ENCODE measurements at places on chromosomes 5 and 9. TPM values are rescaled to one million over a fixed set of nuclear protein-coding genes. Genes with fewer than 3 reads are reported as not detected.

TXN gene
- 398 TPM for total RNA-seq

DNA sequence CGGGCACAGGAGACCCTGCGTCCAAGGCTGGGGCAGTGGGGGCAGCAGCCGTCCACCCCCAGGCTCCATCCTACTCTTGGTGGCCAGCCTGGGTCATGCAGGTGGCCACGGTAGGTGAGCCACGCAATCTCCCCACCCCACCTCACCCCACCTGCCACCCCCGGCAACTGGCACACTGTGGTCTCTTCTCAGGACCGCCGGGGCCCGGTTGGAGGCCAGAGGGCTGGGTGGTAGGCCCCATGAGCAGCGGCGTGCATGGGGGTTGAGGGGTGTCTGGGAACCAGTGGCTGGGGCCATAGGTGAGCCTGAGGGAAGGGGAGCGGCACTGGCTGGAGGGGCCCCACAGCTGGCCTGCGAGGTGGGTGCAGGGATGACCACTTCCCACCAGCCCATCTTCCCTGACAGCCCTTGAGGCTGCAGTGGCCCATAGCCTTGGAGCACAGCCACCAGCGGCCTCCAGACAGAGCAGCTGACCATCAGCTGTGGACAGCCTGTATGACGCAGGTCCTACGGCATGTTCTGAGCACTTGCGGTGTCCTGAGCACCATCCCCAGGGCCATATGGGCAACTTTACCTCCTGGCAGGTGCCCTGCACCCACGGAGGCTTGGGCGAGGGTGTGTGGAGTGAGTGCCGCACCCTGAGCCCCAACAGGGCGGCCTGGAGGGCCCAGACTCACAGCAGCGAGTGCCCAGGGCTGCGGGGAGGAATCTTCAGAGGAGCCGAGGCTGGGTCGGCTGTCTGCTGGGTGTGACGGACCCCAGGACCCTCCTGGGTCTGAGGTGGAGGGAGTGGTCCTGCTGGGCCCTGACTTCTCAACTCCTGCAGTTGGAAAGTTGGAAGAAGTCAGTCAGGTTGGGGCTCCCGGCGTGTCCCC lies 47.4 kb downstream of the KCNT1 start:
- H3K4me3 ChIP-seq, result no peak overlapping the region
- no peak for DNase-seq
- no peaks in the 10 kb centered on the region for H3K27me3 ChIP-seq
- H3K27ac ChIP-seq, result no peak overlapping the region

- H3K27ac ChIP-seq, result no peak overlapping the region
- H3K4me1 ChIP-seq, result no peaks in the 10 kb centered on the region
- no peaks in the 10 kb centered on the region for H3K27me3 ChIP-seq
- no peaks in the 10 kb centered on the region for H3K36me3 ChIP-seq
Observed at GRCh38 chr9:18717759-18718158, 243.8 kb downstream of the ADAMTSL1 start.

FAM163B gene
- total RNA-seq, result not detected

CCL28 gene
- 15.0 TPM for total RNA-seq

- H3K4me1 ChIP-seq, result no peaks in the 10 kb centered on the region
- no peak for DNase-seq
- H3K4me3 ChIP-seq, result no peak overlapping the region
- H3K27me3 ChIP-seq, result peaks cover 6% of the 10 kb centered on the region
- H3K27ac ChIP-seq, result no peak overlapping the region
Observed at GRCh38 chr5:72621576-72621975, 114.4 kb upstream of the ZNF366 start.

PMPCA gene
- total RNA-seq, result 128 TPM

DNA sequence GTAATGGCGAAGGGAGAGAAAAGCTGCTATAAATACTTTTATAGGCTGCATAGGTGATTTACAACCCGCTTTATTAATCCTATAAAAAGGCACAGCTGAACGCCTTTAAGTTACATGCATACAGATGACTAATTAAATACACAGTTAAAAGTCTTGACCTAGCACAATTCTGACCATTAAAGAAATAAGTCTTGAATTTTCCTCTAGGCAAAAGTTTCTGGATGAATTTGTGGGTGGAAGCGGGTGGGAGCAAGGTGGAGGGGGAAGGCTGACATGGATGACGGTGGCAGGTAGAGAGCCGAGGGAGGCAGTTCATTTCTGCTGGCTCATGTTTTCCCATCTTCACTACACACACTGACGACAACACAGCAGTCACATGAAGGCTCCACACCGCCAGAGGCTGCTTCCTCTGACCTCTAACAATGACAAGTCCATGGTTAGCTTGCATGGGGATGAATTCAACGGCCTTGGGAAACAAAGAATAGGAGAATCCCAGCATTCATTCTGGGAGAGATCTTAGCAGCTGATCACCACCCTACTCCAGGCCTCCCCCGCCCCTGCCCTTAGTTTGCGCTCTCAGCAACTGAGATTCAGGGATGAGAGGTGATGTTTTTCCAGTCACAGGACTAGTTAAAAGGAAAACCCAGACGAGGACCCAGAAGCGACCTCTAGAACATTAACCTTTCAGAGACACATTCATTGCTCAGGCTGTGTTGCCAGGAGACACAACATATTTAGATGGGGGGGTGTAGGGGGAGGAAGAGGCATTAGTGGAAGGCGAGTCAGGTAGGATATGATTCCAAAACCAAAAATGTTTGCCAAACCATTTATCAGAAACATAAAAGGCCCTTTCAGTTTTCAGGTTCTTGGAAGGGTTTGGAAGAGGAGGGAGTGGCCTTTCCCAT lies 329.3 kb downstream of the PIK3R1 start:
- H3K4me3 ChIP-seq, result no peak overlapping the region
- no peak for DNase-seq
- no peaks in the 10 kb centered on the region for H3K36me3 ChIP-seq
- H3K27ac ChIP-seq, result no peak overlapping the region

HOMER1 gene
- total RNA-seq, result 11.4 TPM

DNA sequence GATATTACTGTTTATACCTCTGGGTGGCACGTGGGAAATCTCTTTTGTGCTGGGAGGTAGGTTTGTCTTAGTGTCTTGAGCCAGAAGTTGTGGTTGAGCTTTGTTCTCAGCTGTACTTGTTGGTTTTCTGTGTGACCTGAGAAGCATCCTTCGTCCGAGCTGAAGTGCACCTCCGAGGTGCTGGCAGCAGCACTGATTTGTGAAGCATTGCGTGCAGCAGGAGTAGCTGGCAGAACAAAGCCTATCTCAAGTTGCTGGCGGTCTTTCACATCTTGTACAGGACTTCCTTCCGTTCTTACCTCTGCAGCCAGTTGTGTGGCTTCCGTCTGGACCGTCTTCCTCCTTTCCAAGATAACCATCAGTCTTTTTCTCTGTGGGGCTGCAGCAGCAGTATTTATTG lies 4.3 kb downstream of the PRRC2B start:
- peak overlapping the region; percentile 85 for H3K27ac ChIP-seq
- H3K27me3 ChIP-seq, result no peaks in the 10 kb centered on the region
- peak overlapping the region; percentile 95 for H3K4me3 ChIP-seq
- peaks cover 73% of the 10 kb centered on the region for H3K4me1 ChIP-seq
- peak; percentile 71 for DNase-seq

DNA sequence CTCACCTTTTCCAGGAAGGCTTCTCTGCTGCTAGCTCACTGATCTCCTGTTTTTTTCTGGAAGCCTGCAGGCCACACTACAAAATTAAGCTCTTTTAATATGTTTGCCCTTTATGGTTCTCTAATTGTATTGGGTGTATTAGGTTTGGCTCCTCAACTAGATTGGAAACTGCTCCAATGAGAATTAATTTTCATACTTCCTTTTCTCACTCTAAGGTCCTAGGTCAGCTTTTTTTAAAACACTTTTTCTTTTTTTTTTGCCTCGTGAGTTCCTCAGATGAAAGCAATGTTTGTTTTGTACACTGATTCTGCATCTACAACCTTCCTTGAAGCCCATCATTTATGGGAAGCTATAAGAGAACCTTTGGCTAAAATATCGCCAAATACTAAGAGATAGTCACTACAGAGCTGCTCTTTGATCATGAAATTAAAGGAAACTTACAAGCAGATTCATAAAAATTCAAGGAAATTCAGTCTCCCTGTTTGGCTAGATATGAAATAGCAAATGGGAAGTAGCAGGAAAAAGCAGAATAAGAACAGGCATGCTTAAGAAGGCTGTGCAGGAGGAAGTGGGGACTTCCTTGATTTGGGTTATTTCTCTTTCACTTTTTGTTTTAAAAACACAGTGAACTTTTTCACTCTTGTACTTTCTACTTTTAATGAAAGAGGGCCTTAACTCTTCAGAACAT lies 55.2 kb upstream of the FYB1 start:
- peak overlapping the region; percentile 79 for H3K4me3 ChIP-seq
- no peaks in the 10 kb centered on the region for H3K27me3 ChIP-seq
- H3K27ac ChIP-seq, result peak overlapping the region; percentile 99
- DNase-seq, result no peak

DNA sequence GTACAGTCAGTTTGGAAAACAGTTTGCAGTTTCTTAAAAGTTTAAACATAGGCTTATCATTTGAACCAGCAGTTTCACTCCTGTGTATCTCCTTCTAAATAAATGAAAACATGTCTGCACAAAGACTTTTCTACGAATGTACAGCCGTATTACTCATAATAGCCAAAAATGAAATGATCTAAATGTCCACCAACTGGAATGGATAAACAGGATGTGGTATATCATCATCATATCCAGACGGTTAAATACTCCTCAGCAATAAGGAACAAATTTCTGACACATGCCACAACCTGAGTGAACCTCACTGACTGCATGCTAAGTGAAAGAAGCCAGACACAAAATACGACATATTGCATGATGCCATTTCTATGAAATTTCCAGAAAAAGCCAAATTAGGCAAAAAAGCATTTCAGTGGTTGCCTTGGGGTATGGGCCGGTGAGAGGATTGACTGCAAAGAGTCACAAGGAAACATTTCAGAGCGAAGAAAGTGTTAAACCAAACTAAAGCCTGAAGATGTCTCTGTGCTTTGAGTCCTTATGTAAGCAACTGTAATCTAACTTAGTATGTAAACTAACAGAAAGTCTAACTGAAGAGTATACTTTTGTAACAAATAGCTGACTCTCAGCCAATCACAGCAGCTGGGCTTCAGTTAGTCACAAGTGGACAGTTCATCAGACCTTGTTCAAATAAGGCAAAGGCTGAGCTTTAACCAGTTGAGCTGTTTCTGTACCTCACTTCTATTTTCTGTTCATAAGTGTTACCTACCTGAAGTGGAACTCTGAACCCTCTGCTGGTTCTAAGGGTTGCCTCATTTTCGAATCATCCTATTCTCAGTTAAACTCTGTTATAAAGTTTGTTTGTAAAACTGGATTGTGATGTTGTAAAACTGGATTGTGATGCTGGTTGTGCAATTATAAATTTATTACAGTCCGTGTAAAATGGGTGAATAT lies 65.2 kb downstream of the TRIO start:
- no peaks in the 10 kb centered on the region for H3K36me3 ChIP-seq
- H3K27me3 ChIP-seq, result peaks cover 14% of the 10 kb centered on the region
- no peak for DNase-seq
- H3K4me3 ChIP-seq, result no peak overlapping the region
- peaks cover 4% of the 10 kb centered on the region for H3K4me1 ChIP-seq
- no peak overlapping the region for H3K27ac ChIP-seq

- H3K36me3 ChIP-seq, result no peaks in the 10 kb centered on the region
- H3K27me3 ChIP-seq, result no peaks in the 10 kb centered on the region
- H3K4me3 ChIP-seq, result no peak overlapping the region
- DNase-seq, result no peak
Observed at GRCh38 chr5:68154119-68154857, 61.3 kb upstream of the PIK3R1 start.

GRCh38 chr5:181043285-181044092 lies 3.4 kb downstream of the BTNL9 start:
- H3K27me3 ChIP-seq, result peaks cover 36% of the 10 kb centered on the region
- no peaks in the 10 kb centered on the region for H3K4me1 ChIP-seq
- H3K27ac ChIP-seq, result no peak overlapping the region
- no peaks in the 10 kb centered on the region for H3K36me3 ChIP-seq

ELP1 gene
- 28.7 TPM for total RNA-seq

DNA sequence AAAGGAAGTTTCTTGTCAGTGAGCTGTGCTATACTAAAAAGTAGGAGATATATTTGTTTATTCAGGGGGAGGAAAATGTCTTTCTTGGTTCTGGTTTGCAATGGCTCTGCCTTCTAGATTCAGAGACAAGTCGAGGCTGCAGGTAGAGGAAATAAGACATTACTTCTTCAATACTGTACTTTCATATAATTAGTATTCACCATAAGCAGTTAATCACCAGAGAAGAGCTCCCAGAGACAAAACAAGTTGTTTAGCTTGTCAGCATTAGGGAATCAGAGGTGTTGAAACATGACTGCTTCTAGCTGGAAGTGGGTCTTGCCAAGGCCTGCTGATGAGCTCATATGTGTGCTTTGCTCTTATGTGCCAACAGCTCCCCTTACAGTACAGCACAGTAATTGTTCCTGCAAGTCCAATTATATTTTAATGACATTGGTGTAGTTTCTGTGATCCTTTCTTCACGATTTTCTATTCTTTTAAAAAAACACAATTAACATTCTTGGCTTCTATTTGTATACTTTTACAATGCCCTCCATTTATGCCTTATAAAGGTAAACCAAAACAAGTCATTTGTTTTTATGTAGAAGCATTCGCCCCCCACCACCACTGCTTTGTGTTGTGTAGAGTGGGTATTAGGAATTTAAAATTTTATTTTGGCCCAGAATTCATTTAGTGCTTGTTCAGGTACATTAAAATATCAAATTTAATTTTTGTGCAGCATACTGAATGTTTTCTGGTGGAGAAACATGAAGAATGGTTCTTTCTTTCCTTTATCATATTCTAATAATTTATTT lies 112.2 kb downstream of the RPS23 start:
- H3K27me3 ChIP-seq, result no peaks in the 10 kb centered on the region
- DNase-seq, result peak; percentile 47
- H3K4me1 ChIP-seq, result peaks cover 8% of the 10 kb centered on the region
- H3K27ac ChIP-seq, result no peak overlapping the region

- no peaks in the 10 kb centered on the region for H3K4me1 ChIP-seq
- DNase-seq, result no peak
- no peak overlapping the region for H3K27ac ChIP-seq
- peaks cover 21% of the 10 kb centered on the region for H3K36me3 ChIP-seq
- no peaks in the 10 kb centered on the region for H3K27me3 ChIP-seq
Observed at GRCh38 chr5:142901476-142902185, 131.5 kb downstream of the ARHGAP26 start.

GRCh38 chr9:80163889-80164288 lies 592.1 kb downstream of the TLE4 start:
- H3K27me3 ChIP-seq, result peaks cover 1% of the 10 kb centered on the region
- no peaks in the 10 kb centered on the region for H3K36me3 ChIP-seq
- H3K27ac ChIP-seq, result no peak overlapping the region
- DNase-seq, result no peak
- H3K4me1 ChIP-seq, result no peaks in the 10 kb centered on the region

STARD4 gene
- total RNA-seq, result 132 TPM

- H3K27me3 ChIP-seq, result peaks cover 2% of the 10 kb centered on the region
- H3K36me3 ChIP-seq, result no peaks in the 10 kb centered on the region
- no peaks in the 10 kb centered on the region for H3K4me1 ChIP-seq
- no peak for DNase-seq
Observed at GRCh38 chr9:7828334-7828733, 28.8 kb upstream of the DMAC1 start.

All from activated CD8-positive, alpha-beta T cell treated with anti-CD3 and anti-CD28 coated beads for 36 hours (primary cell).